IPS-NIHi11 (cell line): ENCODE measurements at places on chromosomes 3 and 15.
A peak's percentile ranks its signal among the peaks of the same experiment; 100 is the strongest.

GRCh38 chr3:149119466-149119865, 10.0 kb upstream of the HPS3 start:
- no peak for DNase-seq

DNA sequence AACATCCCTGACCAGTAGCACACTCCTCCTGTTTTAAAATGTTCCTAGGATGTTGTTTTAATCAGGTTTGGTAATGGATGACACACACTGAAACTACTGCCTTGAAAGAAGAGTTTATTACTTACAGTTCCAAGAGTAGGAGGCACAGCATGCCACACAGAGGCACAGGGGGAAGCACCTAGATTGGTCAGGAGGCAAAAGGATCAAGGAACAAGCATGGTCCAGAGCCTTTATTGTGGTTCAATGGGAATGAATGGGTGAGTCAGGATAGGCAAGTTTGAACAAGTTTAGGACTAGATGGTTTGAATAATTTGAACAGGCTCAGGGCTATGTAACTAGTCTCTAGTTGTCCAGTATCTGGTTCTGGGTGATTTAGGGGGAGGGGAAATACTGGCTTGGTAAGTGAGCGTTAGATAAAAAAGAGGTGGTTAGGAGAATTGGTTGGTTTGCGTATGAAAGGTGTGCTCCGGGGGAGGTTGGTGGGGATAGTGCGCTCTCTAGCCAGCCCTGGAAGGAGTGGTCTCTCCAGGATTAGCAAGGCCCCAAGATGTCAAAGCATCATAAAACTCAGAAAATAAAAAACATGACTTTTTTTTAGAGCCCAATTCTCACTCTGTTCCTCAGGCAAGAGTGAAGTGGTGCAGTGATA, 35.1 kb downstream of the TMOD3 start:
- peak; percentile 40 for DNase-seq

DNA sequence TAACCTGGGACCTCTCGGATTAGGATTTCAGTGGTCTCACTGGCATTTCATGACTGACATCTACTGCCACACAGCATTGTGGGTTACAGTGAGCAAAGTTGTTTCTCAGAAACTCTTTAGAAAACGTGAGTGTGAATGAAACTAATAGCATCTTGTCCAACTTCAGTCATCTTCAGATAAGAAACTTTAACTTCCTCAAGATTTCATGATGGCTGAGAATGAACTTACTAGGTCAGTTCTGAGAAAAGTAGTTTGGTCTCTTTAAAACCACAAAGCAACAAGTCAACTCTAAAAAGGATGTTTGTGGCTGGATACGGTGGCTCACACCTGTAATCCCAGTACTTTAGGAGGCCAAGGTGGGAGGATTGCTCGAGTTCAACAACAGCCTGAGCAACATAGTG, 14.2 kb upstream of the HOMER2 start:
- DNase-seq, result no peak

GRCh38 chr3:45437383-45437782, 49.0 kb downstream of the LARS2 start:
- DNase-seq, result no peak

GRCh38 chr3:99999536-99999935, 114.8 kb downstream of the FILIP1L start:
- DNase-seq, result no peak

GRCh38 chr3:22122567-22122966, 371.6 kb upstream of the ZNF385D start:
- DNase-seq, result no peak

GRCh38 chr3:107664614-107665013, 141.9 kb downstream of the BBX start:
- DNase-seq, result no peak

GRCh38 chr15:62752657-62753517, 289.7 kb upstream of the TPM1 start:
- no peak for DNase-seq

- DNase-seq, result no peak
Measured at GRCh38 chr15:59017449-59017848, 30.0 kb downstream of the RNF111 start.

DNA sequence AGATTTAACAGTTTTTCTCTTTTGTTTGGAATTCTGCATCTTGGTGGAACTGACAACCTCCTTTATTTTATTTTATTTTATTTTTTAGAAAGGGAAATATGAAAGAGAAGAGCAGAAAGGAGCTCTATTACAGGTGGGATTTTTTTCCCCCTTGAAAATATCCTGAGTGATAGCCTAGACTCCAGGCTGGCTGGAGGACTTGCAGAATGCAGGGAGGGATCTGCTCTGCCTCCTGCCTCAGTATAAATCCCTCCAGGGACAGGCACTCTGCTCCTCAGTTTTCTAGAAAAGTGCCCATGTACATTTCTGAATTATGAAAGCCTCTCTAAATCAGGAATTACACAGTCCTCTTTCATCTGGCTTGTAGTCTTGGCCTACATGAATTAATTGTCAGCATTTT, 173.7 kb downstream of the TMEM108 start:
- no peak for DNase-seq

DNA sequence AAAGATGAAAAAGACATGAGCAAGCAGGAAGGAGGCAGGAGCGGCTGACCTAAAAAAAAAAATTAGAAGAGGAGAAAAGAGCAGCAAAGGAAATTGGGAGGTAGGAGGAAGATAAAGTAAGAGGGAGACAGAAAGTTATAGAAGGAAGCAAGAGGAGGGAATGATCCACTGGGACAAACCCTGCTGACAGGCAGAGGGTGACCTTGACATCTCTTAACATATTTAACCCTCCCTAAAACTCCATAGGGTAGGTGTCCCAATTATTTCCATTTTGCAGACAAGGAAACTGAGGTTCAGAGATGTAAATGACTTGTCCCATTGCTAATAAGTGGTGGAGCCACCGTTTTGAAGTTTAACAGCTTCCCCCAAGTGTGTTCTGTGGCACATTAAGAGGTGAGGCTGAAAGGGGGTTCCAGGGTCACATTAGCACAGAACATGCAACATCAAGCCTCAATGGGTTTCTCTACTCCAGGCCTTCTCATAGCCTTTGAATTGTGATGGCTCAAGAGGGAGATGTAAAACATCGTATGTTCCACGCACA, 37.4 kb upstream of the PRICKLE2 start:
- no peak for DNase-seq

GRCh38 chr3:84265768-84266167, 693.0 kb upstream of the CADM2 start:
- no peak for DNase-seq

DNA sequence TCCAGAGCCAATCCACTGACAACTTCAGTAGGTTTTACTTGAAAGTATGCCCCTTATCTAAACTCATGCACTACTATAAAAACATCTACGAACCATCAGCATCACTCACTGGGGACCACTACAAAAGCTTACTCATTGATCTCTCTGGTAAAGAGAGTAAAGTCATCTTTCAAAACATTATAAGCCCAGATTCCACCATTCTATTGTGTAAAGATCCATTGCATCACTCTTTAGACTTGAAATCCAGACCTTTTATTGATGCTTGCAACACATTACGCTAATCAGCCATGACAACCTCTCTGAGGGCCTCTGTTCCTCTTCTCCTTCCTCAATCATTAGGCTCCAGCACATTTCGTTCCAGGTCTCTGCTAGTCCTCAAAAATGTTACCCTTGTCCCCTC, 248.9 kb upstream of the WNT5A start:
- no peak for DNase-seq

- peak; percentile 78 for DNase-seq
Measured at GRCh38 chr3:142279965-142280590, 54.7 kb upstream of the GK5 start.

- peak; percentile 50 for DNase-seq
Measured at GRCh38 chr15:63157891-63158431, 684 bp upstream of the RPS27L start.

GRCh38 chr3:14265246-14265962, 86.8 kb downstream of the LSM3 start:
- DNase-seq, result no peak

DNA sequence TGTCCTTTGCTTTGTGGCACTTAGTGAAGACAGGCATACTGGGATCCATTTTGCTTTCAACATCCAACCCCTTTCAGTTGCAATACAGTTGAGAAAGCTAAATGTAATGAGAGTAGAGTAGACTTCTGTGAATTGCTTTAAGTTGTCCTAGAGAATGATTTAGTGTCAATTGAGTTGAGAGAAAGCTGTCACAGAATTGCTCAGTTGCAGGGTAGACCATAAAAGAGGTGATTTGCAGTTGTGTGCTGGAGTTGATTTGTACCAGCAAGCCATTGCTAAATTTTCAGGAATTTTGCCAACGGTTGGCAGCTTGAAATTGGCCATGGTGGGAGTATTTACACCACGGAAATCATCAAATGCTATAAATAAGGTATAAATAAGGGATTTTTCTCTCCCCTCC, 2.2 kb downstream of the ABHD5 start:
- DNase-seq, result no peak

GRCh38 chr3:120678984-120679383, 3.1 kb downstream of the HGD start:
- DNase-seq, result no peak

DNA sequence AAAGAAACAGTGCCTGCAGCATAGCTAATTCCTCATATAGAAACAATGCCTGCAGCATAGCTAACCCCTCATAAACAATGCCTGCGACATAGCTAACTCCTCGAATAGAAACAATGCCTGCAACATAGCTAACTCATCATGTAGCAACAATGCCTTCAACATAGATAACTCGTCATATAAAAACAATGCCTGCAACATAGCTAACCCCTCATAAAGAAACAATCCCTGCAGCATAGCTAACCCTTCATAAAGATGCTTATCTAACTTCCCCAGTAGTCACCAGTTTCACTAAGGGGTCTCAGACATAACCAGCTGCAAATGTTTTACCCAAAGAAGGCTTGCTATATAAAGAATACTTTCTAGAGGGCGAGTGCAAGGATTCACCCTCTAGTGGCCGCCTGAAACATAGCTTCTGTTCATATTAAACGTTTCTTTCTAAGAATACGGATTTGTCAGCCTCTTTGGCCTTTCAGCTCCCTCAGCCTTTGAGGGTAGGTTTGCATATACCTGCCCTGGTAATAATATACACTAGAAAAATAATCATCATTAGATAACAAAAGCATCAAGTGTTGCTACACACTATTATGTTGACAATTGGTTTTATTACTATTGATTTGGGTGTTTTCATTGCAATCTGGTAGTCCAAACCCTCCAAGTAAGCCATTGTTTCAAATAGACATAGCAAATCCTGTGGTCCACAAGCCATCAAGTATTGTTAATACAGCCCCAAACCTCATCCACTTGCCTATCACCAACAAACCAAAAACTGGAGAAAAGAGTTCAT, 44.4 kb upstream of the FAN1 start:
- DNase-seq, result peak; percentile 41
